ENCODE measurements at places on chromosomes 3 and 15.

- no peak overlapping the region for H3K27ac ChIP-seq
- no peaks in the 10 kb centered on the region for H3K36me3 ChIP-seq
- peaks cover 3% of the 10 kb centered on the region for H3K4me1 ChIP-seq
- DNase-seq, result no peak
These were observed 182.5 kb downstream of the FOXP1 start for GRCh38 chr3:71400986-71401451.

GRCh38 chr3:46617941-46618340 is 5.6 kb downstream of the FAM240A start:
- no peak for DNase-seq
- H3K4me3 ChIP-seq, result no peak overlapping the region
- no peak overlapping the region for H3K27ac ChIP-seq
- no peaks in the 10 kb centered on the region for H3K36me3 ChIP-seq

GRCh38 chr3:37938011-37938410 is 52.6 kb upstream of the VILL start:
- H3K27me3 ChIP-seq, result no peaks in the 10 kb centered on the region
- no peak overlapping the region for H3K27ac ChIP-seq
- H3K4me3 ChIP-seq, result no peak overlapping the region
- no peaks in the 10 kb centered on the region for H3K4me1 ChIP-seq
- DNase-seq, result no peak
- no peaks in the 10 kb centered on the region for H3K36me3 ChIP-seq

DNA sequence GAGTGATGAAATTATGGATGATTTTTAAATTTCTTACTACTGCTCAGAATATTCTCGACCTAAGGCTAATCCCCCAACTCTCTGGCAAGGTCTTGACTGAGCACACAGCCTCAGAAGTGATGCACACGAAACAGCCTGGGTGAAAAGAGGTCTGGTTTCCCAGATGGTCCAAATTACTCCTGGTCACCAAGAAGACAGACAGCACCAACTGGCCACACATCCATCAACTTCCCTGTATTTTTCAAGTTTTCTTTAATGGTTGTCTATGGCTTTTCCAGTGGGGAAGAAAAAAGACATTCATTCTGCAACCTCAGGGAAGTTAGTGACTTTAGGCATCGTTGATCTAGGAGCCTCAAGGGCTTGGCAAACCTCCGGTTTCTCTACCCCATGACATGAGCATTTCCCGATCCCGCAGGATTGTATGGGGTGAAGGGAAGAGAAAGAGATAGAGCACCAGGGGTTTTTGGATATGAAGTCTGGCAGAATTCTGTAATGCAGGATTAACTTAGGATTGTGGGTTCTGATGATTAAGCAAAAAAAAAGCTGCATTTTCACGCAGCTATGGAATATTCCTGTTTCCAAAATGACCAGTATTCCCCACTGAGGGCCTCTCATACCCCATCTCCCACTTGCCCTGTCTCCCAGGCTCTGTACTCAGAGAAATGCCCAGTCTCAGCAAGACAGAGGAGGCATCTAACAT is 62.2 kb downstream of the UMPS start:
- no peaks in the 10 kb centered on the region for H3K27me3 ChIP-seq
- no peaks in the 10 kb centered on the region for H3K36me3 ChIP-seq
- H3K27ac ChIP-seq, result no peak overlapping the region
- peaks cover 8% of the 10 kb centered on the region for H3K4me1 ChIP-seq

DNA sequence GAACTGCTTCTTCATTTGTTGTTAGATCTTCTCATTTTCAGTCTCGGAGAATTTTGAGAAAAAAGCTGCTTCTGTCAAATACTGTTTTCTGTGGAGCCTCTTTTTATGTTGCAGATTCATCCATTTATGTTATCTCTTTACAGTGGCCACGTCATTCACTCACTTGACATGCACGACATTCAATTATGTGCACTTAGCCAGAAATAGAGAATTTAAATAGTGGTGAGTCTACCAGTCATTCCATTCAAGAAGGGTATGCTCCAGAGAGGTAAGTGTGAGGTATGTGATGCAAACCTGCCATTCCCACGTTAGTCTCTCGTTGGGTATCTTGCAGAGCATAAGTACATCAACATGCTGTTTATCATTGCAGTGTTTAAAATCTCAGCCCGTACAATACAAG is 9.8 kb downstream of the ARPP19 start:
- H3K36me3 ChIP-seq, result peaks cover 20% of the 10 kb centered on the region
- no peak overlapping the region for H3K4me3 ChIP-seq
- no peak overlapping the region for H3K27ac ChIP-seq
- no peaks in the 10 kb centered on the region for H3K4me1 ChIP-seq

- H3K4me1 ChIP-seq, result peaks cover 2% of the 10 kb centered on the region
- no peaks in the 10 kb centered on the region for H3K27me3 ChIP-seq
- H3K4me3 ChIP-seq, result no peak overlapping the region
These were observed 10.7 kb upstream of the MAPK6 start for GRCh38 chr15:52008359-52008697.

- DNase-seq, result no peak
- H3K27me3 ChIP-seq, result no peaks in the 10 kb centered on the region
- no peaks in the 10 kb centered on the region for H3K4me1 ChIP-seq
- H3K36me3 ChIP-seq, result no peaks in the 10 kb centered on the region
- no peak overlapping the region for H3K27ac ChIP-seq
These were observed 20.1 kb upstream of the AMOTL2 start for GRCh38 chr3:134394380-134394779.

- DNase-seq, result no peak
- H3K4me3 ChIP-seq, result no peak overlapping the region
- H3K27me3 ChIP-seq, result no peaks in the 10 kb centered on the region
- no peaks in the 10 kb centered on the region for H3K36me3 ChIP-seq
- H3K27ac ChIP-seq, result no peak overlapping the region
These were observed 578.1 kb upstream of the NECTIN3 start for GRCh38 chr3:110493438-110494092.

DNA sequence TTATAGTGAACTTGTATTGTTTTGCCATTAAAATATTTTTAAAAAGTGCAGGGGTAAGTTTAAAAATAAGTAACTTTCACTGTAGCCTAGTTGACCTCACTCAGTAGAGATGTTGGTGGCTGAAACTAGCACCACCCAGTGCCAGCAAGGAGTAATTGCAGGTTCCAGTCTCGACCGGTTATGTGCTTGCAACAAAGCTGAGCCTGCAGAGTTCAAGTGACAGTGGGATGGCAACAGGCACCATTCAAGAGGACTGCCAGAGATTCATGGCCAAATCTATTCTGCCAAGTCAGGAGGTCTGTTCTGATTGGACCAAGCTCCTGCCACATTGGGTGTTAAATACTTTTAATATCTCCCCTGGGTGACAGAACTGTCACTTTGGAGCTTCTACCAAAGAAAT is 2.7 kb downstream of the ADAMTS7 start:
- peaks cover 23% of the 10 kb centered on the region for H3K27me3 ChIP-seq
- peaks cover 16% of the 10 kb centered on the region for H3K4me1 ChIP-seq
- H3K36me3 ChIP-seq, result no peaks in the 10 kb centered on the region
- H3K27ac ChIP-seq, result no peak overlapping the region
- no peak for DNase-seq
- no peak overlapping the region for H3K4me3 ChIP-seq

All from natural killer cell (primary cell).